Progenitor cell of endocrine pancreas (in vitro differentiated cells): ENCODE measurements at places on chromosomes 7 and 10.

DNA sequence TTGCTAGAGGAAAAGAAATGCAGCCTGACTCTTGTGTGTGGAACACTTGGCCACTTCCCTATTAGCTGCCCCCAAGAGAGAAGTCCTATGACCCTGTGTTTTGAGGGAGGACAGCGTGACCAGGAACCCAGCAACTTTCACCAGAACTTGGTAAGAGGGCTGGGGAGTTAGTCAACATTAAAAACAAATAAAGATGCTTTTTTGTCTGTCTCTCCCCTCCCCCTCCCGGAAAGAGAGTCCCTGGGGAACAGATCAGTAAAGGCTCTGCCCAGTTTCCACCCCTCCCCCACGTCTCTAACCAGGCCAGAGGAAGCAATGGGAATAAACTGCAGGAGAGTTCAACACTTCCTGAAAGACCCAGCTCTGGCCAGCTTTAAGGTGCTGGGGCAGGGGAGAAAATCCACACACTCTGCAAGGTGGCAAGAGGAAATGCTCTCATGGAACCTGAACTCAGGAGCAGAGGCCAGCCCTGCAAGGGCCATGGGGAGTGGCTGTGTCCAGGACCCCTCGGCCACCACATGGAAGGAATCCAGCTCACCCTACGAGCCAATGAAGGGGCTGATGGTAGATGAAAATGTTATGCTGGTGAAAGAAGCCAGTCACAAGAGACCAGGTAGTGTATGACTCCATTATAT, 21.5 kb downstream of the SH3PXD2A start:
- DNase-seq = no peak

DNA sequence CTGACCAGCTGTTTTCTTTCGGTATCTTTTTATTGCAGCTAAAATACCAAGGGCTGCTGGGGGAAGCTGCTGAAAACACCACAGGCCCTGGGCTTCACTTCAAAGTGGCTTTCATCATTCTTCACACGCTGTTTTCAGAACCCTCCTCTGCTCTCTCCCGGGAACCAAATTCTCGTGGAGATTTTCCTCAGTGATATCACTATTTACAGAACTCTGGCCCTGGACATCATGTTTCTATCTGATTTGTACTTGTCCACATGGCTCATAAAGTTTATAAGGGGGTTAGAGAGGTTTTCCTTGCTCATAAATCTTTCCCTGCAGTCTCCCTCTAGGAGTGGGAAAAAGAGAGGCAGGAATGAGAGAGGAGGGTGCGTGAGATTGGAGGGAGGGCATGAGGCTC, 177.4 kb upstream of the NPVF start:
- DNase-seq = no peak

- no peak for DNase-seq
These were observed 52.5 kb upstream of the USP6NL start for GRCh38 chr10:11663763-11664555.

DNA sequence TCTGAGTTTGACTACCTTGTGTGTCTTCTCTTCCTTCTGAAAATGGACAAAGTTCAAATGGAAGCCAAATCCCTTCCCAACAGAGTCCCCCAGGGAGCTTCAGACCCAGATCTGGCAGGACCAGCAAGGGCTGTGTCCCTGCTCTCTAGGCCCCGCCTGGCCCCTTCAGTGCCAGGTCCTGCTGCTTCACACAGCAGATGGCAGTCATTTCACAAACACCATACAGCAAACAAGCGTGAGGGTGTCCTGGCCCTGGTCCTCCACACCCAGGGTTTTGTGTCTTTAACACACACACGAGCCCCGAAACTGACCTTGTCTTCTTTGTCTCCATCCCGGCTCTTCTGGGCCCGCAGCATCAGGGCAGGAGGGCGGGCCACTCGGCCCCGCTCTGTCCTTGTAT, 145.0 kb downstream of the TCERG1L start:
- no peak for DNase-seq

- DNase-seq = no peak
These were observed 88.0 kb upstream of the NAMPT start for GRCh38 chr7:106372595-106373318.
